Fibroblast of skin of right quadriceps (primary cell): ENCODE measurements at places on chromosomes 7 and 10.

DNA sequence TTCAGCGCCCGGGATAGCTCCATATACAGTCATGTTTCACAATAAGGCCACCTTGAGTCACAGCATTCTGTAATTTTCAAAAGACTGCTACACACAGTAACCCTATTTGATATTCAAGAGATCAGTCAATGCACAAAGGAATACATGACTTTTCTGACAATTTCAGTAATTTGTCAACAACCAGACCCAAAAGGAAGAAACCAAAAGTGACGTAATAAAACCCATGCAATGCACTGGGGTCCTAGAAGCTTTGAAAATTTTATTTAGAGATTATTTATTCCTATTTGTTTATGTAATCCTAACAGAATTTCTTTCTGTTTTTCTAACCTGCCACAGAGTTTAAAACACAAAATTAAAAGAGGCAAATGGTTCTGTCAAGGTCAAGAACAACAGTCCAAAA lies 421.2 kb downstream of the DPP6 start:
- DNase-seq, result no peak

DNA sequence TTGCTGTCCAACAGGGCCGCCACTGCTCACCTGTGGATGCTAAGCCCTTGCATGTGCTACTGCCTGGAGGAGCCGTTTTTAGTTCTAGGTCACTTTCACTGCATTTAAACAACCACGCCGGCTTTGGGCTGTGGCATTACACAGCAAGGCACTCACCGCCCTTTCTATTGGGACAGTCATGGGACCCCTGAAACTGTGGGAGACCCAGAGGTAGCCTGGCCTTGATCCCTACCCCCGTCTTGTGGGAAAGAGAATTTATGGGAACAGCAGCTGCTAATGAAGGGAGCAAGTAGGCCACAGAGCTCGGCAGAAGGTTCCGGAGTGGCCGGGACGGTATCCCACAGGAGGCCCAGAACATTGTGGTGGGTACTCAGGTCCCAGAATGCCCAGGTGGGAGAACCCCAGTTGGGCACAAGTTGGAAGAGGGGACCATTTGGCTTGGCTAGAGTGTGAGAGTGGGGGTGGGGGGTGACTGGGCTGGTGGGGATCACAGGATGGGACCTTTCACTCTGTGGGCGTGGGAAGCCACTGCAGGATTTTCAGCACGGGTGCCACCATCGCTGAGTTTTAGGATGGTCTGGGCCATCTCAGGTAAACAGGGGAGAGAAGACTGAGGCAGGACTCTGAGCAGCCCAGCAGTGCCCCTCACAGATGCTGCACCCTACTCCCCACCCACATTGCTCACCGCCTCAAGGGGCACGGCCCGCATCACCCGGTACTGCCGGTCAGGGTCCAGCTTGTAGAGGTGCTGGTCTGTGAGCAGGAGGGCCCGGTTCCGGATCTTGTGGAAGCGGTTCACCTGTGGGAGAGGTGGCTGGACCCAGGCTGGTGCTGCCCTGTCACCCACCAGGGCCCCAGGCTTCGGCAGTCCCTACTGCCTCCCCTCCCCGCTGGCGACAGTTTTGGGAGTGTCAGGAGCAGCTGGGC lies 15.2 kb downstream of the MYO1G start:
- no peak for DNase-seq

GRCh38 chr7:80699721-80700256 lies 61.3 kb downstream of the CD36 start:
- DNase-seq, result peak; percentile 36

DNA sequence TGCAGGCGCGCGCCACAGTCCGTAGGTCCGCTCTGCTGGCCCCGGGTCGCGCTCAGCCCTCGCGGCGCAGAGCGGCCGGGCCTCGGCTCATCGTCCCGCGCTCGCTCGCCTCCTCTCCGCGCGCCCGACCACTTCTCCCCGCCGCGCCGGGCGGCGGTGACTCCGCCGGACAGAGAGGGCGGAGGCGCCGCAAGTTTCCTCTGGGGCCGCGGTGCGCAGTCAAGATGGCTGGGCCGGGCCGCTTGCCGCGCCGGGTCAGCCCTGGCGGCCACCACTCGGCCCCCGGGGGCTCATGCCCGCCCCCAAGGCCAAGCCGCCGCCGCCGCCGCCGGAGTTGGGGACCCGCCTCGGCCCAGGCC lies 441 bp downstream of the FZD8 start:
- peak; percentile 38 for DNase-seq
